Frontal cortex (tissue), 4 donors: ENCODE measurements at places on chromosomes 16 and 17. TPM values are rescaled to one million over a fixed set of nuclear protein-coding genes. Genes with fewer than 3 reads are reported as not detected.

DNA sequence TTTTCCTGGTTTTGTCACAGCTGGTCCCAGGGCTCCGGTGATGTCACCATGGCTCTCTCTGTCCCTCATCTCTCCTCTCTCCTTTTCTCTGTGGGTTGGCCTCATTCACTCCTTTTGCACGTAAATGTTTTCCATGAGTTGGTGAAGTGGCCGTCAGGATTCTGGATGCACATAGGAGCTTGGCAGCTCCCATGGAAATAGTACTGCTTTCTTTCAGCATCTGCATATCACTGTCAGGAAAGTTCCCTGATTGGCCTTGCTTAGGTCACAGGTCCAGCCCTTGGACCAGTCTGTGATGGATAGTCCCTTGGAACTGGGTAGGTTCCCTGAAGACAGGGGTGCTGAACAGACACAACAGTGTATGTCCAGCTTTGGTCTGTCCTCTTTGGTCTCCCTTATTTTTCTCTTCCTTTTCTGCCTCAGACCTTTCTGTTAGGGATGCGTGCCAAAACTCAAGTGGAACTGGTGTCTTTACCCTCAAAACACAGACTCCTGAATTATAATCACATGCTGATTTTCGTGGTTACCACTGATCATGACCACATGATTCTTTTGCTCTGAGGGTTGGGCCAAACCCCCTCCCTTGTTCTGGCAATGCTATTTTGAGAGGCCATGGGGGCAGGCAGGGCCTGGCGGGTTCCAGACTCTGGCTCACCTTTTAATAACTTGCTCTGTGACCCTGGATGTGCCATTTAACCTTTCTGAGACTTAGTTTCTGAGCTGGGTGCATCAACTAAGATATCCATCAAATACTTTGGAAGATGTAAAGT lies 99.0 kb downstream of the MSI2 start:
- DNase-seq = no peak

GRCh38 chr17:49473900-49474751 lies 21.0 kb upstream of the NGFR start:
- DNase-seq = no peak

GRCh38 chr16:30925995-30926811 lies 2.8 kb downstream of the FBXL19 start:
- no peak for DNase-seq

DNA sequence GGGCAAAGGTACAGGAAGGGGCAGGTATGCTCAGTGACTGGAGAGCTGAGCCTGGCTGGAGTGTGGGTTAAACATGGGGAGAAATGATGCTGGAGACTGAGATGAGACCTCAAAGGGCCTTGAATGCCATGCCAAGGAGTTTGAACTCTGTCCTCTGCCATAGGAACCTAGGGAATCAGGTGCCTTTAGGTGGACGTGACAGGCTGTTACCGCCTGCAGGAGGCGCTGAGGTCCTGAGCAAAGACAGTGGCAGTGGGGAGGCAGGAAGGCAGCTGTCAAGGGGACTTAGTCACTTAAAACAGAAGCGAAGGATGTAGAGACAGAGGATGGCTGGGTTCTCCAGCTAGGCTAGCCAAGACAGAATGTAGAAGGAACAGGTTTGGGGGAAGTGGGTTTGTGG lies 9.1 kb downstream of the PSMB3 start:
- DNase-seq = no peak

DNA sequence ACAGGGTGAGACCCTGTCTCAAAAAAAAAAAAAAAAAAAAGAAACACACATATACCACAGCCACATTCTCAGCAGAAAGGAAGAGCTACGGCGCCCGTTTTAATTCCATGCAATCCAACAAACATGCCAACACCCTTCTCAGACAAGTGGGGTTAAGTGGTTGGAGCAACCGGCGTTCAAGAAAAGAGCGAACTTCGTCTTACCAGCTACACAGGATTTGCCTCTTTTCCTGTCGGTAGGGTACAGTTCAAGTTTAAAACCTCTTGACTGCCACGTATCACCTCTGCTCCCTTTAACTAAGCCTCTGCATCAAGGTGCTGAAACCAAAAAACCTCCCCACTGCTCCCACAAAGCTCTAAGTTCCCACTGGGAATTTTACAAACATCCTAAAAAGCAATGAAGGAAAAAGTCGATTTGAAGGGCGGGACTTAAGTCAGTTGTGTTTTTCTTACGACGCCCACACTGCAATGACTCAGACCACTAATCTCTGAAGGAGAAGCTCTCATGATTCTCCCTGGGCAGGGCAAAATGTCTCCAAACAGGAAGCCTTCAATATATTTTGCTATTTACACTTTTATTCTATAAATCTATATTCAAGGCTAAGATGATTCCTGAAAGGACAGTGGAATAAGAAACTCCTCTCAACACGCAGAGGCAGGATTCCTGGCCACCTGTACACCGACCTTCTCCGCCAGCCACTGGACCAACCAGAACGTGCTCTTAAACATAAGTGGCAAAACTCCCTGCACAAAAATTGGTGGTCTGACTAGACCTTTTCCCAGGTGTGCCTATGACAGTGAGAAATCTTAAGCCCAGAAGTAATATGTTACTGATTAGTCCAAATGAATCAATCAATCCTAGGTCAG lies 18.8 kb downstream of the SRP68 start:
- no peak for DNase-seq

Gene RPGRIP1L
- total RNA-seq = 24.1 TPM

Gene SHISA9
- total RNA-seq = 13.9 TPM

Gene ARL5C
- not detected for total RNA-seq

Gene BICDL2
- total RNA-seq = not detected

Gene SLC6A2
- total RNA-seq = under 0.01 TPM
